ENCODE measurements at places on chromosomes 5 and 9.

DNA sequence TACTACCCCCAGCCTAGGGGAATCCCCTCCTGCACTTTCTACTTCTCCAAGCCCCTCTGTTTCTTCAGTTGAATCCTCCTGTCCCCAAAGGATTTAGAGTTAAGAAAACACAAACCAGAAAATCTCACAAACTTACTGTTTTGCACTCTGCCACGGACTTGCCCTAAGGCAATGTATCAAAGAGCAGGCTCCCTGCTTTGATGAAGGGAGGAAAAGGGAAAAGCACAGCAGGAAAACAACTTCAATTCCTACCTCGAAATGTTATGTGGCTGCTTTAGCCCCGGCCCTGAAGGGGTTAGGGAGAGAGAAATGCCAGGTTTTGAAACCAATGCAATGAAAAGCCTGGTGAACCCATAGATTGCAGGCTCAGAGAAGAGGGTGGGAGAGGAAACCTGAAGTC lies 254.7 kb downstream of the MAN2A1 start:
- DNase-seq, result no peak

GRCh38 chr5:946720-947625 lies 54.3 kb downstream of the TRIP13 start:
- DNase-seq, result no peak

DNA sequence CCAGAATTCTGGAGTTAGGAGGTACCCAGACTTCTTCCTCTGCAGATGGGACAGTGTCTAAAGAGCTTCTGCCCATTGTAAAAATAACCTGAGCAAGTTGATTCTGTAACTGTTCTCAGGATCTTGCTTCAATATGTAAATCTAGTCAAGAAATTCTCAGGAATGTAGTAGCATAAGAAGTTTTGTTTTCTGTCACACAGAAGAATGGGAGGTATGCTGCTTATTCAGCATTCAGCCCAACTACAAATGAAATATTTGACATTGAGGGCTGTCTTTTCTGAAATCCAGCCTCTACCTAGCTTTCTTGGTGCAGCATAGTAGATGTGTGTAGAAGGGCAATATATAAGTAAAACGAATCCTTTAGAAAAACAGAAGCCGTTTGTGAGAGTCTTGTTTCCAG lies 13.8 kb downstream of the MACIR start:
- DNase-seq, result no peak

DNA sequence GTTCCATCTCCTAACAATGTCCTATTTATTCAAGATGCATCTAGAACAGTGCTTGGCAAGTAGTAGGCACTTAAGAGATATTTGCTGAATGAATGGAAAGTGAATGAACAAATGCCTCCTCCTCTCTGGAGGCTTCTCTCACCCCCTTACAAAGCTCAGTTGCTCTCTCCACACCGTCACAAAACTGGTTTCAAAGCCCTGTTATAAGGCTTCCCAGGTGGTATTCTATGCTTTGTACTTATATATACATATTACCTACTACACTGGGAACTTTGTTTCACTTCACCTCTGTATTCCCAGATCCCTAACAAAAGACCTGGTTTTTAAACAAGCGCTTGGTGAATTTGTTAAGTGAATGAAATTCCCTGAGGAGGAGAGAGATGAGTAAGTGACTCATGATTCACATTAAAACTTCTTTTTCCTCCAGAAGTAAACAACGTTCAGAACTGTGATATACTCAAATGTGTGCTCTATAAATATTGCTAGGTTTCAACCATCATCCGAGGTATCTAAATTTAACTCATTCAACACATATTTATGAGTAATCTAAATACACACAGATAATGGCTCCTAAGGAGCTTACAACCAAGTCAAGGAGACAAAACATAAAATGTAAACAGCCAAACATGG lies 36.0 kb downstream of the DENND1A start:
- DNase-seq, result no peak

- DNase-seq, result no peak
These were observed at the start of gene RNF183 for GRCh38 chr9:113302792-113303418. RNF183 (minus strand) TSS chr9:113303376; CDS start chr9:113298184, 5,192 bp downstream.

- no peak for DNase-seq
These were observed 611 bp downstream of the CIZ1 start for GRCh38 chr9:128190516-128191405.

- peak; percentile 8 for DNase-seq
These were observed 129.0 kb downstream of the COL23A1 start for GRCh38 chr5:178461004-178461730.

All from activated naive CD4-positive, alpha-beta T cell (primary cell).